ENCODE measurements at places on chromosomes 6 and 20. TPM values are rescaled to one million over a fixed set of nuclear protein-coding genes. Genes with fewer than 3 reads are reported as not detected.

GRCh38 chr6:165744555-165745228 is 81.7 kb upstream of the PDE10A start:
- no peak for DNase-seq

SGK1 gene
- total RNA-seq, result 608 TPM

DEFB113 gene
- not detected for total RNA-seq

- no peak for DNase-seq
Measured at GRCh38 chr6:86192123-86192522, 549.4 kb upstream of the SYNCRIP start.

GRCh38 chr20:62963614-62964397 is 11.3 kb downstream of the SLC17A9 start:
- DNase-seq, result no peak

Measured in vagina (tissue), 2 donors.